ENCODE measurements at places on chromosomes 7 and 10.
A peak's percentile ranks its signal among the peaks of the same experiment; 100 is the strongest.

- DNase-seq = peak; percentile 95
These were observed 299.9 kb upstream of the PITRM1 start for GRCh38 chr10:3472287-3473051.

DNA sequence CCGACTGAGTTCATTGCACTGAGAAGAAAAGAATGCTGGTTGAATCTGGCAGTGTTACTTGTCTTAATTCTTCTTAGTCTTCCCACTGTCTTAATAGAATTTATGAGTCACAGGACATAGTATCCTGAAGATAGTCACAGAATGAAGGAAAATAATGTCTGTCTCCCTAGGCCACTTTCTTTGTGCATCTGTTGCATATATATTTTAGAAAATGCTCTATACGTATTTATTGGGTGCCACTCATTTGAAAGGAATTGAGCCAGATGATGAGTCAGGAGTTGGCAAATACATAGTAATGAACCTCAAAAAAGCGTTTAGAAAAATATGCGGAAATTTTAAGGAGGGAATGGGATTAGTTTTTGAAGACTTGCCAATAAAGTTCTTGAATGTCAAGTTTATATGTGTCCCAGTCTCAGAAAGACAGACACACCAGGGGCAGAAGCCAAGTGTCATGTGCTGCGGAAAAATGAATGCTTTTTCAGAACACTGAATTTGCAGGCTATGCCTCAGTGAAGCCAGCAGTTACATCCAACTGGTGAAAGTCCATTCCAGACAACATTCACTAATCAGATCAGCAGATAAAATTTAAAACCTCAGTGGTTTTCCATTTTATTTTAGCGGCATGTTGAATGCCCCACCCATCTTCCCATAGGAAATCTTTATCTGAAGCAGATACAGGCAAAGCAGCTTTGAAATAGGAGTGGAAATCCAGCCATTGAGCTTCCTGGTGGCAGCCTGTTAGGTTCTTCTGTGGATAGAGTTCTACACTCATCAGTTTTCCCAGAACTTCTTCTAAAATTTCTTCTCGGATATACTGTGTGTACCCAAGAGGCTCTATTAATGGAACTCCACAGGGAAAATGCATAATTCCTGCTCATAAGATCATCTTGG, 308.4 kb downstream of the BICC1 start:
- DNase-seq = peak; percentile 65

DNA sequence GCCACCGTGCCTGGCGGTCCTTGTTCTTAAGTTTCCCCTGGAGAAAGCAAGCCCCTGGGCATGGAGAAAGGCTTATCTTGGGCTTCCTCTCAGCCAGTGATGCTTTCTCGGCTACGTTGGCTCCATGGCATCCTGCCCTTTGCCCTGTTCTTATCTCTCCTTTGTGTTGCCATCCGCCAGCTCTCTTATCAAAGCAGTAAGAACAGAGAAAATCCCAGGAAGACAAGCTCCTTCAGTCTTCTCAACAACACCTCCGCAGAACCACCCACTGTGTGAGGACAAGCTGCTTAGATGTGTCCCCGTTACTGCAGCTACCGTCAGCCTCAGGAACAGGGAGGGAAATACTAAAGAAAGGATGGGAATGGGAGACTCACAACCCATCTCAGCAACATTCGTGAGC, 3.3 kb downstream of the PLEKHS1 start:
- DNase-seq = no peak

- DNase-seq = peak; percentile 97
These were observed 145.7 kb downstream of the REEP3 start for GRCh38 chr10:63666836-63667383.

- peak; percentile 22 for DNase-seq
These were observed 37.7 kb downstream of the CDK6 start for GRCh38 chr7:92798517-92799249.

- peak; percentile 19 for DNase-seq
These were observed 83.7 kb upstream of the EFCAB10 start for GRCh38 chr7:105664816-105665525.

DNA sequence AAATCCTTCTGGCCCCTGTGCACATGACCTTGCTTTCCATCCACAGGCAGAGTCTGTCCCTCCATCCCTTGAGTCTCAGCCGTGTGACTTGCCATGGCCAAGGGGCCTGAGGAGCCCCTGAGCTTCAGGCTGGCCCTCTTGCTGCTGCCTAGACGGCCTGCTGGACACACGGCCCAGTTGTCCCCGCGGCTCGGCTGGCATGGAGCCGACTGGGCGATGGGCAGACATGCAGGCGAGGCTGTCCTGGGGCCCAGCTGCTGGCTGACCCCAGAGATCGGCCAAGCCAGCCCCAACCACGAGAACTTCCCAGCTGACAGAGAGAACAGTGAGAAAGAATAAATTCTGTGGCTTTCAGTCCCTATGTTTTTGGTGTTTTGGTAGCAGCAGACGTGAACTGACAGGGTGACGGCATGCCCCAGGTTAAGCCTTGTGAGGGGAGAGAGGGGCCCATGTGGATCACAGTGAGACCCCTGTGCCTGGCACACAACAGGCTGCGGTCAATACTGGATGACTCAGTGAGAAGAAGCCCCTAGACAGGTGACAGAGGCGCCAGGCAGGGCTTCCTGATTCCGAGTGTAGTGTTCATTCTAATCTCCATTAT, 11.7 kb downstream of the PRKAG2 start:
- no peak for DNase-seq

DNA sequence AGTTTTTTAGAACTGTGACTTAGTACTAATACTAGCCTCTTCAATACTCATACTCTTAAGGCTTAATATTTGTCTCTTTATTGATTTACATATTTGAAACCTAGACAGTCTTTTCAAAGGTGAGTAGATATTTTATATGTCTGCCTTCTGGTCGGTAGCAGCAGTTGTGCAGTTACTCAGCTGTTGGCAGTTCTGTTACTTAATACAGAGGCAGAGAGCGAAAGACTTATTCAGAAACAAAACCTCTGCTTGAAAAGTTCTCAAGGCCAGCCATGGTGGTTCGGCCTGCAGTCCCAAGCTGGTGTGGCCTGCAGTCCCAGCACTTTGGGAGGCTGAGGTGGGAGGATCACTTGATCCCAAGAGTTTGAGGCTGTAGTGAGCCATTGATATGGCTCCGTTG, 84.2 kb downstream of the AUTS2 start:
- peak; percentile 22 for DNase-seq

DNA sequence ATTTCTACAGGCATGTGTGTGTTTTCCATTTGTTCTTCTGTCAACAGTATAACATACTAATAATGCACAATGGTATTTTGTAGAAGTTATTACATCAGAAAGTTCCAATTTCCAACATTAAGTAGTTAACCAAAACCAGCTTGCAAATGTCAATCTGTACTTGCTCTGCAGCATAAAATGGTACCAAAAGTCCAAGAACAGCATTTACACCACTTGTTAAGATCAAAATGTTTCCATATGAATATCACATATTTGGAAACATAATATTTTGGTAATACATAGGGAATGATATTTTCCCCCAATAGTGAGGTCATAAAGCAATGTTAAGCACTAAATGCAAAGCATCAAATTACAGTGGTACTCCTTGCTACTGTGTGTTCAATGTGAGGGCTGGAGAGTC, 162.1 kb downstream of the ZNF438 start:
- no peak for DNase-seq

DNA sequence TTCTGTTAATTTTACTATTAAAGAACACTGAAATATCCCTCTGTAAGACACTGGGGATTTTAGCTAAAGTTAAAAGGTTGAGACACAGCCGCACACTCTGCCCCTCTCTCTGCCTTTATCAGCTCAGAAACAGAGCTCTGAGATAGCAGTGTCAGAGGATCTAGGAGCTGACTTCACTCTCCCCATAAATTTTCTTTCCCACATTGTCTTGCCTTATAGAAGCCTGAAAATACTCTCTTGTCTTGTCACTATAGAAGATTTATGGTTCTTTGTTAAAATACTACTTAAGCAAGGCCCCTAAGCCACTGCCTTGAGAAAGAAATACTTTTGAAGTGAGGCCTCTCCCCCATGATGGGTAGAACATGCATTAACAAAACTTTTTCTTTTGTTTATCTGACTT, 105.7 kb upstream of the C10orf90 start:
- DNase-seq = no peak

- no peak for DNase-seq
These were observed 59.3 kb downstream of the MKI67 start for GRCh38 chr10:128066870-128067382.

- no peak for DNase-seq
These were observed 284.8 kb downstream of the PLXNA4 start for GRCh38 chr7:132291481-132291880.

DNA sequence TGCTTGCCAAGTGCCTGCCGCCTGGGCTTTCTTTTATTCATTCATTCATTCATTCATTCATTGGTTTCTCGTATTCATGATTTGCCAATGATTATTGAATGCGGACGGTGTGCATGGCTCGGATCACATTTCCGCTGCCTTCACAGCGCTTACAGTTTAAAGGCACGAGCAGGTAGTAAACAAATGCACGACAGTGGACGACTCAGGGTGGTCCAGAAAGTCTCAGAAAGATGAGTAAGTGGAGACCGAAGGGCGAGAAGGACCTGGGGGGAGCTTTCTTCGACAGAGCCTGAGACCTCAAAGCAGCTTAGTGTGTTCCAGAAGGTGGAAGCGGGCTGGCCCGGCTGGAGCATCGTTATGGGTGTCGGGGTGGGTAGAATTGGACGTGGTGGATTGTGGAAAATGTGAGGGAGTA, 506 bp downstream of the MCM10 start:
- no peak for DNase-seq

GRCh38 chr10:53489335-53490182, 717.0 kb upstream of the MBL2 start:
- DNase-seq = no peak

GRCh38 chr10:115214829-115215228, 121.7 kb downstream of the ATRNL1 start:
- no peak for DNase-seq

- DNase-seq = peak; percentile 69
These were observed 3.8 kb downstream of the KAZALD1 start for GRCh38 chr10:101065481-101066145.

DNA sequence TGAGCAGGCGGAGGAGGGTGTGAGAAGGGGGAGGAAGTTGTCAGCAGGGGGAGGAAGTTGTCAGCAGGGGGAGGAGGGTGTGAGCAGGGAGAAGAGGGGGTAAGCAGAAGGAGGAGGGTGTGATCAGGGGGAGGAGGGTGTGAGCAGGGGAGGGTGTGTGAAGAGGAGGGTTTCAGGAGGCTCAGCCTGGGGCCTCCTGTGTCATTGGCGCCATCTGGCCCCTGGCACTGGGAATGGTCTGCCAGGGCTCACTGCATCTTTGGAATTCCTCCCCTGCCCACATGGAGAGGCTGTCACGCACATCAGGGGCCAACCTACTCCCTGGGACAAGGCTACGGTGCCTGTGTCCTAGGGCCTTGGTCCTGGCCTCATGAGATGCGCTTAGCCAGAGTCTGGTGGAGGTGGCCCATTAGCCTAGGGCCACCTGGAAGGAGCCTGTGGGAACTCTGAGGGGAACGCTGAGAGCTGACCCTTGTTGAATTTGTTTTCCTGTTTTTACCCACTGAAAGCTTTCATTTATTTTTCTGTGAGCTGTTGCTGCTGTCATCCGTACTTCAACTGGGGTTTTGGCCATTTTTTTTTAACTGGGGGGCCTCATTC, 18.0 kb downstream of the CAMK2B start:
- peak; percentile 62 for DNase-seq

- DNase-seq = no peak
These were observed 82.0 kb downstream of the GRK5 start for GRCh38 chr10:119289227-119289920.

GRCh38 chr10:121405096-121405495, 193.1 kb downstream of the FGFR2 start:
- no peak for DNase-seq

- no peak for DNase-seq
These were observed 120.3 kb downstream of the PTEN start for GRCh38 chr10:87983716-87984115.

DNA sequence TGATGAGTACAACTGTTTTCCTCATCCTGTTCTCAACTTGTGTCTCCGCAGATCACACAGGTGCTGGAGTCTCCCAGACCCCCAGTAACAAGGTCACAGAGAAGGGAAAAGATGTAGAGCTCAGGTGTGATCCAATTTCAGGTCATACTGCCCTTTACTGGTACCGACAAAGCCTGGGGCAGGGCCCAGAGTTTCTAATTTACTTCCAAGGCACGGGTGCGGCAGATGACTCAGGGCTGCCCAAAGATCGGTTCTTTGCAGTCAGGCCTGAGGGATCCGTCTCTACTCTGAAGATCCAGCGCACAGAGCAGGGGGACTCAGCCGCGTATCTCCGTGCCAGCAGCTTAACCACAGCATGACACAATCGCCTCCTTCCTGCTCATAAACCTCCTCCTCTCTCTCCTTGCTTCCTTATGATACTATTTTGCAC, 126.7 kb upstream of the PRSS58 start:
- peak; percentile 85 for DNase-seq

GRCh38 chr7:100212631-100213286, 7.0 kb upstream of the PVRIG start:
- no peak for DNase-seq

- DNase-seq = no peak
These were observed 58.4 kb downstream of the FOXP2 start for GRCh38 chr7:114472896-114473512.

GRCh38 chr7:96968981-96969380, 36.4 kb upstream of the DLX6 start:
- DNase-seq = no peak

GRCh38 chr10:71218046-71218650, 5.8 kb downstream of the UNC5B start:
- DNase-seq = peak; percentile 57

GRCh38 chr7:28062197-28062991, 118.2 kb downstream of the JAZF1 start:
- DNase-seq = peak; percentile 76

DNA sequence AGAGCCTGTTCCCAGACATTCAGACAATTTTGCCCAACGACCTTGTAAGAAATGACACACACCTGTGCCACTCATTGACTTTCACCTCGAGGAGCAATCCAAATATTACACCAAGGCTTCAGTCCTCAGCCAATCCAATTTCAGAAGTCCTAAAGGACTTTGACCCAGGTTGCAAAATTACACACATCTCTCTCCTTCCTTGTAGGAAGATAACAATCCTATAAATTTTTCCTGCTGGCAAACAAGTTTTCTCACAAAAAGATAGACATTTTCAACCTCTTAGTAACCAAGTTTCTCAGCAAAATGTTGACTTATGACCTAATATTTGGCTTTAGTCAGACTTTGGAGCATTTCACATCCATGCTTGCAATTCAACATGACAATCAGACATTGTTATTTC, 745.0 kb downstream of the GRID1 start:
- no peak for DNase-seq

- no peak for DNase-seq
These were observed 190.8 kb downstream of the GLRX3 start for GRCh38 chr10:130326954-130327353.
